ENCODE measurements at places on chromosomes 11 and 22.
A peak's percentile ranks its signal among the peaks of the same experiment; 100 is the strongest.

DNA sequence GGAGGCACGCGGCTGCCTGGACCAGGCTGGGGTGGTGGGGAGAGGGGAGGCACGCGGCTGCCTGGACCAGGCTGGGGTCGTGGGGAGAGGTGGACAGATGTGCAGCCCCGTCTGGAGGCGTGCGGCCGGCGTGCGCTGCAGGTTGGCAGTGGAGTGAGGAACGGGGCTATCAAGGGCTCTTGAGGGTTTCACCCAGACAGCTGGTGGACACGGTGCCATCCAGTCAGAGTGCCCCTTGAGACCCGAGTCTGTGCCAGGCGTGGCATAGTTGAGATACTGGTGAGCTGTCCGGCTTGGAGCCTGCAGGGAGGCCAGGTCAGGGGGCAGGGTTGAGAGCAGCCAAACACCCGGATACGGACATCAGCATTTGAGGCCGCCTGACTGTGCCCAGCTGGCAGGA lies 1.5 kb upstream of the GRAMD4 start:
- DNase-seq: no peak

GRCh38 chr22:50045211-50046018 lies 12.7 kb downstream of the TTLL8 start:
- no peak for DNase-seq

DNA sequence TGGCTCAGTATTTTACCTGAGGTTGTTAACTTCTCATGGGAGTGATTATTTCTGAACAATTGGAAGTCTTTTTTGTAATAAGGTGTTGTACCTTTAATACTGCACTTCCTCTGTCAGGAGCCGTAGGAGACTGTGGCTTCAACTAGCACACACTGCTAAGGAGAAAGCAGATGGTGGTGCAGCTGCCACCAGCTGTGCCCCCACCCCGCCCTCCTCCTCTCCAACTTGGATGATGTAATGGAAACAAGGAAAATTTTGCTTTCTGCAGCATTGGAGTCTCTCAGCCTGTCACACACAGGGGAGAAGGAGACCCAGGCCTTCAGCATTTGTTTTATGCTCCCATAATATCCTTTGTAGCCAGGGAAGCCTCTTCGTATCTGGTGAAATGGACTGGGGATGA lies 91.2 kb downstream of the TEAD1 start:
- DNase-seq: peak; percentile 60

DNA sequence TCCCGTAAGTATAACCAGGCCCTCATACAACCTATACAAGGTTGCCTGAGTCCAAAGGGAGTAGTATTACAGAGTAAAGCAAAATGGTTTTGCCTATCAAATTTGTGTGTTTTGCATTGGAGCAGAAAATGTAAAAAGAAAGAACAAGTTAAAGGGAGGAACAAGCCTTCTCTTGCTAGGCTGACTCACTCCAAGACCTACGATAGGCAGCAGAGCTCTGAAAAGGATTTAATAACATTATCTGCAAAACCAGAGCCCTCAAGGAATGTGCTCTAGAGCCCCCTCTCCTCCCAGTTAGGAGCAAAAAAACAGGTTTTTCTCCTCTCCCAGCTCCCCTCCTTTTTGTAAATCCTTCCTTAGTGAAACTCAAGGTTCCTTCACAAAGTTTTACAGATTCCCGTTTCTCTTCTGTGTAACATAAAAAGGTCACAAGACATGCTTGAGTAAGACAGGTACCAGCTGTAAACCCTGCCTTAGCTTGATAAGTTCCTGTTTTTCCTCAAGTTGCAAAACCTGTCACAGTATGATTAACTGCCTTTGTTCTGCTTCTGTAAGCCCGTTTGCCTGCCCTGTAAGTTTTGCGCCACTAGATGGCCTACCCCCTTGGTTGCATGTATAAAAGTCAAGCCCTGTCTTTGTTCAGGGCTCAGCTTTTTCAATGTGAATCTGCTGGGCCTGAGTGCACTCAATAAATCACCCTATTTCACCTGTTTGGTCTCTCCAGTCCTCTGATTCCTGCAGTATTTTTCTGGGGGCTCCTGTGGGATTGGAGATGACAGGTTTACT lies 498.2 kb downstream of the KCNA4 start:
- DNase-seq: no peak

DNA sequence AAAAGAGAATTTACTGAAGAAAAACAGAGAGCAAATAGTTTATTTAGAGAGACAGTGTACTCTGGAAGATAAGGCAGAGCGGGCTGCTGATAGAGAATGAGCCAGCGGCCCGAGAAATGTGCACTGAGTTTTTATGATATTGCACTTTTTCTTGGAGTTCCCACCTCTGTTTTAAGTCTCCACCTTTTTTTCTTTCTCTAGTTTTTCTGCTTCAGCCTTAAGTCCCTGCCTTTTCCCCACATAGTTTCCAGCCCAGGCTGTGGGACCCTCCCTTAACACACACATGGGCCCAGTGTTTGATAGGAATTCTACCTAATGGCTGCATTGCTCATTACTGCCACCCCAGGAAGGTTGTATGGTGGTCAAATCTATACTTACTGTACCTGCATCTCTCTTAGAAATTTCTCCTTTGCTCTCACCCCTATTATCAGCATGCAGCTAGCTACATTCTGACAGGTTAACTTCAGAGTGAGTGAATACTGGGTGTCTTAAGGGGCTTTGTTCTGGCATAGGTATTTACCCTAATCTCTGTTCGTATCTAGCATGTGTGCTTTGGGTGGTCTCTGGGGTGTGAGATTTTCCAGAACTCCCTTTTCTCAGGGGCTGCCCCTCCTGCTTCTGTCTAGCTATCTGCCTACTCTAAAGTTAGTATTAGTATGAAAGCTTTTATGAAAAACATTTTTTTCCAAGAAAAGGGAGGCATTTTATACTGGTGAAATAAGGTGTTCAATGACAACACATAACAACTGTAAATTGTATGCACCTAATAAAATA lies 127.3 kb upstream of the TOP3B start:
- no peak for DNase-seq

GRCh38 chr11:64036087-64037026 lies 626 bp downstream of the FLRT1 start:
- no peak for DNase-seq

DNA sequence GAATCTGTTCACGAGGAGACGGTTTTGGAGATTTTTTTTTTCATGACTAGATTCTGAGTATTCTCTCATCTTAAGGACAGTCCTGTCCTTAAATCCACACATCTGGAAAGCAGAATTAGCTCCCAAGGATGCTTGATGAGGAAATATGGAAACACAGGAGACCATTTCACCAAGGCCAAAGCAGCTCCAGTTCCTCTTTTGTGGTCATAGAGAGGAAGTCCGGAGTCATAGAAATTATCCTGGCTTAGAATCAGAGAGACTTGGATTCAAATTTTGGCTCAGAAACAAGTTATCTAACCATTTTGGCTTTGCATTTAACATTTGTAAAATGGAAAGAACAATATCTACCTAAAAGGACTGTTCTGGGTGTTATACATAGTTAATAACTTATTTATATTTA lies 7.3 kb upstream of the TEAD1 start:
- no peak for DNase-seq

DNA sequence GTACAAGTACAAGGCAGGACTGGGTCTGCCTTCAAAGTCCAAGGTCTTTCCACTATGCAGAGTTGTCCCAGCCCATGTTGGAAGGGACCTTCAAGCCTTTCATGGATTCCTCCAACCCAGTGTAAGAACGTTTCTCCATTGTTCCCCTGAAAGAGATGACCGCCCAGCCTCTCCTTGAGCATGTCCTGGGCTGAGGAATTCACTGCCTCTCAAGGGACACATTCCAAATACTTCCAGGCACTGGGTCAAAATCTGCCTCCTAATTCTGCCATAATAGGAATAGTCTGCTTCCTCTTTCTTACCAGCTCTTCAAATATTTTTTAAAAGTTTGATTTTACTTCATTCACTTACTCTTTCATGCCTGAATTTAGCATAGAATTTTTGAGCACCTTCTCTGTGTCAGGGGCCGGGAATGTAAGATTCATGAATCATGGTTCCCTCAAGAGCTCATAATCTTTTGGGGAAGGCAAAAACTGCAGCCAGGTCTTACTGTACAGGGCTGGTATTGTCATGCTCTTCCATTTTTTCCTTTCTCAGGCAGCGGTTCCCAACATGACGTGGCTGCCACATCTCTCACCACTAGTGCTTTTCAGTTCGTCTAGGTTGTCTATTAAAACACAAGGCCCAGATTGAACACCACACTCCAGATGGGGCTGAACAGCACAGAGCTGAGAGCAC lies 143.3 kb upstream of the TBCEL start:
- no peak for DNase-seq

- DNase-seq: no peak
Observed at GRCh38 chr11:17395978-17396377, 7.5 kb upstream of the KCNJ11 start.

DNA sequence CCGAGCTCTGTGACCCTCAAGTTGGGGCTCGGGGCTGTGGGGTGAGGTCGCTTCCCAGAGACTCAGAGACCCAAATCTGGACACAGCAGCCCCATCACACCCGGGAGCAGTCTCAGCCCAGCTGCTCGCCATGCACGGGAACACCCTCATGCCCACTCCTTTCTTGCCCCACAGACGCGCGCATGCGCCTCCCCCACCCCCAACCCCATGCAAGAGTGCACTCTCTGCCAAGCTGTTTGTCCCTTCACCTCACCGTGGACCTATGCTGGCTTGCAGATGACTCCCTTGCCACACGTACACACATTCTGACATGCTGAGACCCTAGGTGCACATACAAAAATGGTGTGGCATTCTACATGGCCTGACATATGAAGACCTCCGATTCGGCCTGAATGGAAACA lies 478 bp upstream of the CD248 start:
- DNase-seq: no peak

DNA sequence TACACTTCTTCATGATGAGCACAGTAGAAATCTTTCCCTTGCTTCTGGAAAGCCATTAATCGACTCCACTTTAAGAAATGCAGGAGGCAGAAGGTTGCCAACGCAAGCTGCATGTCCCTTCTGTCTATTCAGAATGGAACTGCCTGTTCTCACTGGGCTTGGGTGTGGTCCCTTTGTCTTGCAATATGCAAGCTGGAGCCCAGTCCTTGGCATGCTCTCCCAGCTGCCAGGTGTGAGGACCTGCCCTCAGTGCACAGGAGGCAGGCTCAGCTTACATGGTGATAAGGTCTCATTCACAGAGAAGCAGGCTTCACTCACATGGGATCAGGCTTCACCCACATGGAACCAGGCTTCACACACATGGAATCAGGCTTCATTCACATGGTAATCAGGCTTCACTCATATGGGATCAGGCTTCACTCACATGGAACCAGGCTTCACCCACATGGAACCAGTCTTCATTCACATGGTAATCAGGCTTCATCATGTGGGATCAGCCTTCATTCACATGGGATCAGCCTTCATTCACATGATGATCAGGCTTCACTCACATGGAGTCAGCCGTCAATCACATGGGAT lies 59.2 kb upstream of the USP47 start:
- no peak for DNase-seq

DNA sequence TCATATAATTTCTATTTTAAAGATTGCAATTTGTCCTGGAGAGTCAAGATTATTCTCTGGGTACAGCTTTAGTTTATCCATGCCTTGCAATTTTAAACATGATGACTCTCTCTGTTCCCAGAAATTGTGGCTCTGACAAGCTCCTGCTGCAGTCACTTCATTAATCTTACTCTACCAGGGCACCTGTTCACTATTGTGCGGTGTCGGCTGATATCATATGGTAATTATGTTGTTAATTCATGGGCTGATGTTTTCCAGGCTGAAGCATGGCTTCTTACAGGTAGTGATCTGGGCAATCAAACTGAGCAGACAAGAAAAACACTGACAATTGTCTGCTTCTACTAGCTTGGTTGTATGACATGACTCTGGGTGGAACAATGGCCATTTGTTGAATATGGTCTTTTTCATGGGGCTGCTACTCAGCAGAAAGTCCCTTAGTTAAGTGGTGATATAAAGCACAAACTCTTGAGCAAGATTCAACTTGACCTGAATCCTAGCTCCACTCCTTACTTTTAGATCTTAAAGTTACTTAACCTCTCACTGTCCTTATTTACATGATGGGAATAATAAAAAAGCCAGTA lies 230.7 kb downstream of the FAT3 start:
- no peak for DNase-seq

GRCh38 chr11:11036848-11037732 lies 179.2 kb upstream of the ZBED5 start:
- peak; percentile 52 for DNase-seq

DNA sequence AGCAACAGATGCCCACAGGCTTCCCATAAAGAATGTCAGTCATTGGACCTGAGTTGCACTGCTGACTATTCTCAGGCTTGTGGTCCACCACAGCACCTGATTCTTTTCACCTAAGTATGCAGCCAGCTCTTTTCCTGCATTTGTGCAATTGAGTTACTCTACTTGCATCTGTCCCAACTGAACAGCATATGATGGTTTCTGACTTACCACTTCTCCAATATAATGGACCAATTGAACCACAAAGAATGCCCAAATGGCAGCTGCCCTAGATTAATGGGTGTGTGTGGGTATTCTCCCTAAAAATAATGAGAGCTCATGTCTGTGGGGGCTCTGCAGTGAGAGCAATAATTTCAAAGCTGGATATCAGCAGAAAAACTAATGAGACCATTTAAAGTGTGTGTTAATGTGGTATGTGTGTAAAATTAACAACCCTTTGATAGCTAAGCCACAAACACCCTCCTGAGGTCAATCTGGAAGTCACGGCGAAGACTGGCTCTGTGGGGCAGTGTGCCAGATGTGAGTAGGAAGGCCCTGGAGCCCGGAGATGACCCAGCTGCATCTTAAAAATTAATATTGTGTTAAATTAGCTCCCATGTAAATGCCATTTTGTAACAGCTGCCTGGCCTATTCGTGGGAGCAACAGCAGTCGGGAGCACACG lies 43.8 kb downstream of the SC5D start:
- DNase-seq: no peak

- DNase-seq: peak; percentile 44
Observed at GRCh38 chr11:133821776-133822175, 23.5 kb downstream of the SPATA19 start.

GRCh38 chr22:46299101-46299500 lies 2.4 kb downstream of the GTSE1 start:
- no peak for DNase-seq

- no peak for DNase-seq
Observed at GRCh38 chr11:82924522-82925224, 23.1 kb downstream of the DDIAS start.

DNA sequence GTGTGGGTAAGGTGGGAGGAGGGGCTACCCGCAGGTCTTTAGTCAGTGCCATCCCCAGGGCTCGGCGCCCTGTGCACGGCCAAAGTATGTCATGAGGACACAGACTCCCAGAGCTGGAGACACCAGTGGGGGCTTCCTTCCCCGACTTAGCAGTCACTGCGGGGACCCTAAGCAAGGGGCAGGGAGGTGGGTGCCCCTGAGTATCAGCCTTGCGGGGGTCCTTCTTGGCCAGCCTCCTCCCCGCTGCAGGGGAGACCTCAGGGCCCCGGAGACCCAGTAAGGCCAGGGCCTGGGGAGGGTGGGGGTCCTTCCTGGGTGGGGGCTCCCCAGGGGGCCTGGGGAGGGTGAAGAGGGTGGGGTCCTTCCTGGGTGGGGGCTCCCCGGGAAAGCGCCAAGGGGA lies 673.8 kb downstream of the BRD1 start:
- DNase-seq: no peak

GRCh38 chr11:1770528-1770927 lies 6.8 kb upstream of the CTSD start:
- no peak for DNase-seq

Measured in large intestine (tissue), 12 donors.